Ecto neural progenitor cell (in vitro differentiated cells): ENCODE measurements at places on chromosomes 7 and 10.

- DNase-seq, result no peak
Measured at GRCh38 chr7:73919694-73920375, 58.9 kb downstream of the TMEM270 start.

GRCh38 chr7:94452239-94452638 is 57.4 kb upstream of the CASD1 start:
- DNase-seq, result no peak

- no peak for DNase-seq
Measured at GRCh38 chr7:129859183-129859582, 93.6 kb downstream of the UBE2H start.

- DNase-seq, result no peak
Measured at GRCh38 chr10:124683814-124684213, 60.4 kb downstream of the FAM53B start.

- DNase-seq, result no peak
Measured at GRCh38 chr7:87344446-87344845, 1.0 kb upstream of the CROT start.

- DNase-seq, result no peak
Measured at GRCh38 chr10:31760674-31761081, 168.0 kb downstream of the ARHGAP12 start.

- DNase-seq, result no peak
Measured at GRCh38 chr7:46990761-46991160, 591.1 kb downstream of the TNS3 start.

- no peak for DNase-seq
Measured at GRCh38 chr7:46072722-46073121, 151.7 kb upstream of the IGFBP3 start.

GRCh38 chr7:151225948-151226510 is 976 bp downstream of the ABCF2 start:
- no peak for DNase-seq

DNA sequence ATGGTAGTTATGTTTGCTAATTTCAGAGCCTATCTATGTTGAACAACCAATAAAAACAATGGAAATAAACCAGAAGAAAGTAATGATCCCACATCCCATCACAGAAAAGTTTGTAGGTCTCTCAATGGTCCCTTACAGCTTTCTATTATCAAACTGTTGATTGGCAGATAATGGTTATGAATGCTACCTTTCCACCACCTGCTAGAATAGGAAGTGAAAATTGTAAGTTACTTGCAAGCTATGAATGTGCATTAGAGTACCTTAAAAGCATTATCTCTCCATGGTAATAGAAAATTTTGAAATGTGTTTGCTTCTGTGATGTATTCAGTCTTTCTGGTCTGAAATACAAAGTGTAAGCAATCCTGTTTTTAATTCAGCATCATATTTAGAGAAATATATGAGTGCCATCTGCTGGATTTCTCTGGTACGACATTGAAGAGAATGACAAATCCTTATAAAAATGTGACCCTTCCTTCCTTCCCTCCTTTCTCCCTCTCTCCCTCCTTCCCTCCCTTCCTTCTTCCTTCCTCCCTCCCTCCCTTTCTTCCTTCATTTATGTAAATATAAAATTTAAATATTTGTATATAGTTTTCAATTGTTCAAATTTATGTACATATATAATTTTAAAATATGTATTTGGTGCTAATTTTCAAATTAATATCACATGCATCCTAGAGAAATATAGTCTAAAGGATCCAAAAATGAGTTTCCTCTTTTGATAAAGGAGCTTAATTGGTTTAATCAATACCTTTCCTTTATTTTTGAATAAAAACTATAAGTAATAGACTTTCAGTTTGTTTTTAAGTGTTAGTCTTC is 41.4 kb upstream of the PNLIPRP3 start:
- no peak for DNase-seq

DNA sequence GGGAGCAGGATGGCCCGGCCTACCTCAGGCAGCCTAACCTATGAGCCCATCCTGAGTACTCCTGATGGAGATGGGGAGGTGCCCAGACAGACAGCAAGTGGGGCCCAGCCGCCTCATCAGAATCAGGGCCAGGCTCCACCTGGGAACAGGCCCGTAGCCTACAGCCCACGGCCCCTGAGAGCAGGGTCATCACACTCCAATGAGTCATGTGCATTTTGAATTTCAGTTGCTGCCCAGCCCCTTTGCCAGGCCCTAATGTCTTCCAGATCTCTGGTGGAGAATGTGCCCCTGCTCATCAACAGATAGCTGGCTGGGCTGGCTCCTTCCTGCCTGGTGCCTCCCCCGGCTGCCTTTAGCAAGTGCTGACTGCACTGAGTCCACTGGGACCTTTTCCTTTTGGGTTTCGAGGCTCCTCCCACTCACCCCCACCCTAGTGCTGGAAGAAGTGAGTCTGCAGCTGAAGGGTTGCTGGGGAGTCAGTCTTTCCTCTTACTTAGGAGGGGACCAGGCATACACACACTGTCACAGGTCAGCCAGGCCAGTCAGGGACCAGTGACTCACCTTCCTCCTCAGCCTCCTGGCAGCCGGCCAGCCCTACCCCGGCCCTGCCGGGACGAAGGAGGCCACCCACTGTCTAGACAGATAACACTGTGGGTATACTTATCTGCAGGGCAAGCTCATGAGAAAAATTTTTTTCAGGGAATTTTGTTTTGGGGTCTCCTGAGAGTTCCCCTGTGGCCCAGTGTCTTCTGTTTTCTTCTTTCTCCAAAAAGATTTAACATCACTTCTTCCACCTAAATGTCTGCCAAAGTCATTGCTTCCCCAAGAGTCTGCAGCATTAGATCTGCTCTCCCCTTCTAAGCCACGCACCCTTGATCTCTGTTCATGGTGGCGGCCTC is 9.1 kb upstream of the ASIC3 start:
- DNase-seq, result no peak

DNA sequence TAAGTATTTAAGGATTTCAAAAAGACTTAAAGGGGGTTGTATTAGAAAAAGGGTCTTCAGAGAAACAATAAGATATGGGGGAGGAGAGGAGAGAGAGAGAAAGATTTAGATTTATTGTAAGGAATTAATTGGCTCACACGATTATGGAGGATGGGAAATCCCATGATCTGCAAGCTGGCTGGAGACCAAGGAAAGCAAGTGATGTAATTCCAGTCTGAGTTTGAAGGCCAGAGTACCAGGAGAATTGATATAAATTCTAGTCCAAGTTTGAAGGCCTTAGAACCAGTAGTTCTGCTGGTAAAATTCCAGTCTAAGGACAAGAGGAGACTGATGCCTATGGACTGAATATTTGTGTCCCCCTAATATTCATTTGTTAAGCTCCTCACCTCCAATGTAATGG is 20.6 kb upstream of the SLC13A1 start:
- DNase-seq, result no peak

DNA sequence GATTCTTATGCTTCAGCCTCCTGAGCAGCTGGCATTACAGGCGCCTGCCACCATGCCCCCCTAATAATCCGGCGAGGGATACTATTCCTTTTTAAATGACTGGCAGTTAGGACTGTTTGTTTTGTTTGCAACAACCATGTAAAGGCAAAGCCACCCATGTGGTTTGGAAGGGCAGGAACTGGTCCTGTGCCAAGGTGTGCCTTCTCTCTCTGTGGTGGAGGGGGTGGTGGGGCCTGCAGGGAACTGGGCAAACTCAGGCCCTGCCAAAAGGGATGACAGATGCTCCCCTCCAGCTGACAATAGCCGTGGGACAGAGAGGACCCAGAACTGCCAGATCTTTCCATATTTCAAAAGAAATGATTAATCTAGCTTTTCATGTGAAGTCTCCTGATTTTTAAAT is 23.5 kb upstream of the WAPL start:
- no peak for DNase-seq

DNA sequence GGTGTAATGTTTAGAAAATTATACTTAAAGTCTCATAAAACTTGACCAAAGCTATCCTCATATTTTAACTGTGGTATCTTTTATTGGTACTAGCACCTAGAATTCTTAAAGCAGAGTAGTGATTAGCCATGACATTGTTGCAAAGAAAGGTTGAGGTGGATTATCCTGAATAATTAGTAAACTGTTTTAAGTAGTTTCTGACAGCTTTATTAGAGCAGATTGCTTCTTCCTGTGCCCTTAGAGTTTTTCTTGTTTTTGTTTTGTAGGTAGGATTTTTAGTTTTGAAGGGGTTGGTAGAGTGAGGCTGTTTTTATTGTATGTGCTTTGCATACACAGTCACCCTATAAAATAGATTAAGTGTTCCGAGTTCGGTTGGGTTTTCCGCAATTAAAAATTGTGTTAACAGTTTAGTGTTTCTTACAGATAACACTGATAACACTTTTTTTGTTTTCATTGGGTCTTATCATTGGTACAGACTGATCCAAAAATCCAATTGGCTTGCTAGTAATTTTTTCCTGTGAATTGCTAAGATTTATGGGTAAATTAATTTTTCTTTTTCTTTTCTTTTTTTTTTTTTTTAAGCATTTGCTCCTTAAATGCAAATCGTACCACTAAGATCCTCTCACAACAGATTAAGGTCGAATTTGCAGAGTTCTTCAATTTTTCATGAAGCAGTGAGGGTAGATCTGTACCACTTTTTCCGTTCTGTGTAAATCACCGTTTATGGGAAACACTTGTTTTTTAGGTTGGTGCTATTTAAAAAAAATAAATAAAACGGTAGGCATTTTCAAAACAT is 2.1 kb upstream of the PBLD start:
- DNase-seq, result no peak

DNA sequence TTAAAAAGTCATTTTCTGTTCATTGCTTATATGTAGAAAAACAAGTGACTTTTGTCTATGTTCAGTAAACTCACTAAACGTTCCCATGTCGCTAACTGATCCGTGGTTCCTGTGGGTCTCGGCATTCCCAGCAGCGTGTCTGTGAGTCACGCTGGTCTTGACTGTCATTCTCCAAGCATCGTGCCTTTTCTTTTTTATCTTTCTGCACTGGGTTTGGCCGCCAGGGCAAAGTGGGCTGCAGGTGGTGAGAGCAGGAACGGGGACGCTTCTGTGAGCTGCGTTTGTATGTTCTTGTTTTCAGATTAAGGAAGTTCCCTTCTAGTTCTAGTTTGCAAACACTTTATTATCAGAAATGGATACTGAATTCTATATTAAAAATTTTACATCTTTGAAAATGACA is 6.8 kb upstream of the SCART1 start:
- no peak for DNase-seq

DNA sequence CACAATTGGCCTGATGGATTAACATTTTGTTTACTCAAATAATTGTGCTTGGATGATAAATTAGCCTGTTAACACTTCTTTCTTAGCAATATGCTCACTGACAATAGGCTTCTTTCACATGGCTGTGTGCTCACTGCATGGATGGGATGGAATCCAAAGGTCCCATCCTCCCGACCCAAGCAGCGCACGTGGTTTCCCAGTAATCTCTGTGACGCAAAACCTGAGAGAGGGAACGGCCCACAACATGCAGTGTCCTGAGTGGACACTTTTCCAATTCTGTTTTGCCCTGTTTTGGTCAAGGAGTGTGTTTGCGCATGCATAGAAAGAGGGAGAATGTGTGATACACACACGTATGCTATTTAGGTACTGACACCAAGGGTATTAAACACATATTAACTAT is 42.1 kb upstream of the RASGEF1A start:
- no peak for DNase-seq

- DNase-seq, result no peak
Measured at GRCh38 chr10:83734278-83734677, 405.0 kb upstream of the GHITM start.

GRCh38 chr10:121532292-121532864 is 65.9 kb downstream of the FGFR2 start:
- DNase-seq, result no peak

DNA sequence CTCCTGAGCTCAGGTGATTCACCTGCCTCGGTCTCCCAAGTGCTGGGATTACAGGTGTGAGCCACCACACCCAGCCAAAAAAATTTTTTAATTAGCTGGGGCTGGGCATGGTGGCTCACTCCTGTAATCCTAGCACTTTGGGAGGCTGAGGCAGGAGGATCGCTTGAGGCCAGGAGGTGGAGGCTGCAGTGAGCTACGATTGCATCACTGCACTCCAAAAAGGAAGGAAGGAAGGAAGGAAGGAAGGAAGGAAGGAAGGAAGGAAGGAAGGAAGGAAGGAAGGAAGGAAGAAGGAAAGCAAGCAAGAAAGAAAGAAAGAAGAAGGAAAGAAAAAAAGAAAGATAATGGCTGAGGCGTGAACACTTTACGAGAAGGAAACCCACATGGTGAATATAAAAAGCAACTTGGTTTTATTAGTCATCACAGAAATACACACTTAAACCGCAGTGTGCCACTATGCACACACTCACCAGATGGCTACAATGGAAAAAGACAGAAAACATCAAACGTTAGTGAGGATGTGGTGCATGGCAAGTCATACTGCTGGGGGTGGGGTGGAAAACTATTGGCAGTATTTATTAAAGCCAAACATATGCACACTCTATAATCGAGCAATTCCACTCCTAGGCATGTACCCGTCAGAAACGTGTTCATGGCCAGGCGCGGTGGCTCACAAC is 4.4 kb upstream of the CCL26 start:
- DNase-seq, result no peak

- no peak for DNase-seq
Measured at GRCh38 chr10:60235001-60235400, 154.7 kb downstream of the ANK3 start.

GRCh38 chr7:43700646-43701499 is 28.4 kb downstream of the COA1 start:
- no peak for DNase-seq

DNA sequence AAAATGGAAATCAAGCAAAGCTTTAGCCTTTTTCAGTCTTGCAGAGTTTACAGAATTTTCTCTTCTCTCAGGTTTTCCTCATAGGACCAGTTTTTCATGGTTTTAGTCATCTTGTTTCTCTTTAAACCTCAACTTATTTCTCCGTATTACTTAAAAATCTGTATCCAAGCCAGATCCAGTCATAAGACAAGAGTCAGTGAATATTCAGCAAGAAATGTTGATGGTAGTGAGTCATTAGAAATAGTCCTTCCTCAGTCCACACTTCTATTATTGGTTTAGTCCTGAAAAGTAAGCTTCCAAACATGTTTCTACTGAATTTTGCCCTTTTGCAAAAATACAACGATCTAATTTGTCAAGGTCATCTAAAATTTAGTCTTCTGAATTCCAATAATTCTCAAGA is 107.0 kb downstream of the VIM start:
- no peak for DNase-seq

DNA sequence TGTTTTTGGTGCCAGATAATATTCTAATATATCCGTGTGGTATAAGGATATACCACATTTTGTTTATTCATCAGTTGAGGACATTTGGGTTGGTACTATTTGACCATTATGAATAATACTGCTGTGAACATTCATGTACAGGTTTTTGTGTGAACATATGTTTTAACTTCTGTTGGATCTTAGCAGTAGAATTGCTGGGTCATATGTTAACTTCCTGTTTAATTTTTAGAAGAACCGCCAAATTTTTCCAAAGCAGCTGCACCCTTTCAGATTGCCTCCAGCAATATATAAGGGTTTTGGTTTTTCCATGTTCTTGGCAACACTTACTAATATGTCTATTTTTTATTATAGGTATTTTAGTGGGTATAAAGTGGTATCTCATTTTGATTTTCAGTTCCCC is 22.8 kb downstream of the VPS26A start:
- no peak for DNase-seq
